ENCODE measurements at places on chromosomes 2 and 18.

- DNase-seq = peak; percentile 58
Observed at GRCh38 chr2:39469807-39470206, 32.7 kb upstream of the MAP4K3 start.

- DNase-seq = no peak
Observed at GRCh38 chr2:41774011-41774605, 273.7 kb upstream of the PKDCC start.

GRCh38 chr2:232634206-232635150, 1.1 kb downstream of the EFHD1 start:
- DNase-seq = no peak

GRCh38 chr2:10433947-10434885, 13.9 kb downstream of the ODC1 start:
- no peak for DNase-seq

DNA sequence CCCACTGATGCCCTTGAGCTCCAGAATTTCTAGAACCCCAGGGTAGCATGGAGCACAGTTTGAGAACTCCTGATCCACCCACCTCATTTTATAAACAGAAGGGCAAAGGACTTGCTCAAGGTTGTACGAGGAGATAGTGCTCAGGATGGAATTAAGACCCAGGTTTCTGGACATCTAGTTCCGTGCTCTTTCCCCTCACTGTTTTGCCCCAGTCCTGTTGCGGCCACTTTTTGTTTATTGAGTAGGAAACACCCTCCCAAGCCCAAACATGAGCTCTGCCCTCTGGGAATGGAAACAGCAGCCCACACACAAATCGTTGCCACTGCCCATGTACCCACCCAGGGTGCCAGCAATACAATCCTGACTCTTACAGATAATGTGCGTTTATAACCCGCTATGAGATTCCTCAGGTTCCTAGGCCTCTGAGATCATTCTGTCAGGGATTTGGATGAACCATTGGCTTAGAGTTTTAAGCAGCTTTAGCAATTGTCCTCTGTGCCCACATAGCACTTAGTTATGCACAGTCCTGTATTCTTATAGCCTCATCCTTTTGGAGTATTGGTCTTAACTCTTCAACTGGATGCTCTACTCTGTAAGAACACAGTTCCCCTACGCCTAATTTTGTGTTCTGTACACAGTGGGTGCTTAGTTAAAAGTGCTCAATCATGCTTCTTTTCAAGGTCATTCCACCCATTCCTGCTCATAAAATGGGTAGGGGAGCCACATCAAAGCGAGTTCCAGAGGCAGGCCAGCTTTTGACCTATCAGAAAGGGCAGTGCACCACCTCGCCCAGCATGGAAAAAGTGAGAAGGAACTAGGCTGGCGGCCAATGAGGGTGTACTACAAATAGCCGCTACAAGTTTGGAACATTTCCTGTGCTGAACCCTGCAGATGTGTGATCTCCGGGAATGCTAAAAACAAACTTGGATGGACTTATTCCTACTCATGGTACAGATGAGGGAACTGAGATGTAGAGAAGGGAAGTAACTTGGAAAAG, 60.3 kb upstream of the IGFBP2 start:
- DNase-seq = peak; percentile 56

- DNase-seq = no peak
Observed at GRCh38 chr2:168231609-168232241, 15.7 kb downstream of the STK39 start.

- DNase-seq = no peak
Observed at GRCh38 chr18:10890022-10890421, 259.3 kb downstream of the PIEZO2 start.

- DNase-seq = no peak
Observed at GRCh38 chr2:26395394-26395793, 6.3 kb upstream of the DRC1 start.

DNA sequence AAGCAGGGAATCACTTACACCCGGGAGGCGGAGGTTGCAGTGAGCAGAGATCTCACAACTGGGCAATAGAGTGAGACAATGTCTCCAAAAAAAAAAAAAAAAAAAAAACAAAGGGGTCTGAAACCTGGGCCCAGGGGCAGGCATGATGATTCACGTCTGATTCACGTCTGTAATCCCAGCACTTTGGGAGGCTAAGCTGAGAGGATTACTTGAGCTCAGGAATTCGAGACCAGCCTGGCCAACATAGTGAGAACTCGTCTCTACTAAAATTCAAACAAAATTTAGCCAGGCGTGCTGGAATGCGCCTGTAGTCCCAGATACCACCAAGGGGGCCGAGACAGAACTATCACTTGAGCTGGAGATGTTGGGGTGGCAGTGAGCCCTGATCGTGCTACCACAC, 30.3 kb downstream of the TEX44 start:
- DNase-seq = no peak

DNA sequence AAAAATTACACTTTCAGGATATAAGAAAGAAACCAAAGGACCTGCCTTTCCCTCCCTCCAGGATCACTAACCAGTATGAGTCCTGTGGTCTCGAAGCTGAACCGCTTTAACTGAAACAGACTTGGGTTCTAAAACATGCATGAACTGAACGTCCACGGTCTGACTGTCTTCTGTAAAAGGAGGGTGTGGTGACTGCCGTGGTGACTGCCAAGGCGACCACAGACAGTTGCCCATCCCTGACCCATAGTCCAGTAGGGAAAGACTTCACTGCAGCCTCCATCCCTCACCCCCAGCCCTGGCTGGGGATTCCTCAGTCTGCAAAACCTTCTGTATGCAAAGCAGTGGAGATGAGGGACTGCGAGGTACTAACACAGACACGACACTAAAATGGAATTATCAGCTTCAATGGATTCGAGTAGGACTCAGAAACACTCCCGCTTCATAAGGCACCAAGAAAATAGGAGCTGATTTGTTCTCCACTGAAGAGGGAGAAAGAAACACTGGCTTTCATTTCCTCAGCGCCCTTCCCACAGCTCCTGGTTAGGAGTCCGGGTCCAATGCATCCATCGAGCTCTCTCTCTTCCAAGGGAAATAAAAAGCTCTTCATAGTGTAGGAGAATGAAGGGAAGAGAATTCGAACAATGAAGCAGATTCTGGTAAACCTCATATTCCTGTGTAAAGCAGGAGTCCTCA, 197.2 kb downstream of the HDAC4 start:
- DNase-seq = no peak

DNA sequence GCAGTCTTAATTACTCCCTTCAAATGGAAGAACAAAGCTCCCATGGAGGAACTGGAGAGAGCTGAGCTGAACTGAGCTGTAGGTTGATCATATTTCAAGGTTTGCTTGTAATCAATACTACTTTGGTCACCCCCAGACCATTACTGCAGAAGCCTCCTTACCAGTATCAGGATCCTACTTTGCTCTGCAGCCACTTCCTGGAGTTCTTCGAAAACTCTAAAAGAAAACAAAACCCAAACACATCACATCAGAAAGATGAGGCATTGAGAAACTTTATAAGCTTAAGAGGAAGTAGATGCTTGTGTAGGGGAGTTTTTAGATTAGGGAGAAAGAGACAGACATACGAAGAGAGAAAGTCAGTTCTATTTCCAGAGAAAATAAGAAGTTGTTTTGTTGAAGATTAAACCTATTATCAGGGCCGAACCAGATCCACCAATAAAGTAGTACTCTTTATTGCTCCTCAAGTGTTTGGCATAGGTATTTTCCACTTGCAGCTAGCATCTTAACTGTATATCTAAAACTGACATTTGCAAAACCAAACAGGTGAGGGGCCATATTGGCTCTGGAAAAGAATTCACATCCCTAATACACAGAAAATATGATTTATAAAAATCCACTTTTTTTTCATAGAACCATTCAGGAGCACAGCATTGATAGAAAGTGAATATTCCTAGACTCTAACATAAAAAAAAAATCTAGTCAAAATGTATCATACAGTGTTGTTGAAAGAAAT, 166.9 kb upstream of the KLF7 start:
- peak; percentile 27 for DNase-seq

DNA sequence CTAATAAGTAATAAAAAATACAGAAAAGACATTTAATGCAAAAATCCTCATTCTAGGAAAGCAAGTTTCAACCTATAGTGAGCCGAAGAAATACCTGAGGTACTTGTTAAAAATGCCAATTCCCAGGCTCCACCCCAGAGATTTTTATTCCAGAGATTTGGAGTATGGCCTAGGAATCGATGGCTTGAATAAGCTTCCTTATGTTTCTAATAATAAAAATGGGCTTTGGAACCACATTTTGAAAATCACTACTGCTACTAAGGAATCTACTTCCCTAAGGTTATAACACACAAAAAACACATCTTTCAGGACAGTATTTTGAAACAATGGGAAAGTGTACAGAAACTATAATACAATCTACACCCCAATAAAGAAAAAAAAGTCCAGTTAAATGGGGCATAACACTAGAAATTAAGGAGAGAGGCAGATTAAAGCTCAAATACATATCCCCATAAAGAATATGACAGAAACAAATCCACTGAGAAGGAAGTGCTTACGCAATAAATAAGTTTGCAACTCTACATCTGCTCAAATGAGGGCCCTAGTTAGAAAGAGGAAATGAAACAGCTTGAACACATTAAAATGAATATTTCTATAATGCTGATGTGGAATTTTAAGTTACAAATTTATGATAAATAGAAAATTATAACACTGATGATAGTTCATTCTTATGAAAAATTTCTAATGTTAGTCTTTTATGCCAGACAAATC, 103.7 kb downstream of the EPB41L3 start:
- DNase-seq = no peak

DNA sequence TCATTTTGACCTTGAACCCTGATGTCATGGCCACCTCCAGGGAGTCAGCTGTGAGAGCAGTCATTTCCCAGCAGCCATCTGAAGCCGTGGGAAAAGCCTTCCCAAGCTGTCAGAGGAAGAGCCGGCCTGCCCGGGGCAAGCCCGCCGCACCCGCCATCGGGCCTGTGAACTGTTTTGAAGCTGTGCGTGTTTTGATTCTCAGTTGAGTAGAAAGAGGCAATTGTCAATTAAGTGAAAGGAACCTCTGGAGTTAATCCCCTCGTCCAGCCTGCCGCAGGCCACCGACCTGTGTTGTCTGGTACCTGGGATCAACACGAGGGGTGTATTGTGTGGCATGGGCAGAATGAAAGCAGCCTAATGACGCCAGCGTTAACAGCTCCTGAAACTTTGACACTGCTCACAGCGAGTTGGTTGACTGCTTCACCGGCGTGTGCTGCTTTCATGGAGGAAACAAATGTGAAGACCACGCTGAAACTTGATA, 318.4 kb downstream of the AGAP1 start:
- DNase-seq = no peak

- no peak for DNase-seq
Observed at GRCh38 chr2:207046724-207047123, 107.4 kb downstream of the CPO start.

DNA sequence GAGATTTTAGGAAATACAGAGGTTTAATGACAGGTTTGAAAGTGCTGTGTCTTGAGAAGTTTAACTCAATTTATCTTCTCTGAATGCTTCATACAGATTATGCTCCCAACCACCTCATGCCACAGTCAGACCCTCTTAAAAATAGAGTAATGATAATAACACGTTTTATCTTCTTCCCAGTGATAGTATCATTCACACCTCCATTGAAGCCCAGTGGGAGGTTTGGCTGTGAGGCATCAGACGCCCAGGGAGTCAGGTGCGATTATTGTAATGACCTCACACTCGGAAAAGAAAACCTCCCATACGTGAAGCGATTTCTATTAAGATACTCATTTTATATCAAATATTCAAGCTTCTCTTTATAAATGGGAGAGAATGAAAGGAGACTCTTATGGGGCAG, 366.3 kb downstream of the SETBP1 start:
- no peak for DNase-seq

GRCh38 chr18:62644773-62645172, 70.6 kb upstream of the PHLPP1 start:
- DNase-seq = no peak

DNA sequence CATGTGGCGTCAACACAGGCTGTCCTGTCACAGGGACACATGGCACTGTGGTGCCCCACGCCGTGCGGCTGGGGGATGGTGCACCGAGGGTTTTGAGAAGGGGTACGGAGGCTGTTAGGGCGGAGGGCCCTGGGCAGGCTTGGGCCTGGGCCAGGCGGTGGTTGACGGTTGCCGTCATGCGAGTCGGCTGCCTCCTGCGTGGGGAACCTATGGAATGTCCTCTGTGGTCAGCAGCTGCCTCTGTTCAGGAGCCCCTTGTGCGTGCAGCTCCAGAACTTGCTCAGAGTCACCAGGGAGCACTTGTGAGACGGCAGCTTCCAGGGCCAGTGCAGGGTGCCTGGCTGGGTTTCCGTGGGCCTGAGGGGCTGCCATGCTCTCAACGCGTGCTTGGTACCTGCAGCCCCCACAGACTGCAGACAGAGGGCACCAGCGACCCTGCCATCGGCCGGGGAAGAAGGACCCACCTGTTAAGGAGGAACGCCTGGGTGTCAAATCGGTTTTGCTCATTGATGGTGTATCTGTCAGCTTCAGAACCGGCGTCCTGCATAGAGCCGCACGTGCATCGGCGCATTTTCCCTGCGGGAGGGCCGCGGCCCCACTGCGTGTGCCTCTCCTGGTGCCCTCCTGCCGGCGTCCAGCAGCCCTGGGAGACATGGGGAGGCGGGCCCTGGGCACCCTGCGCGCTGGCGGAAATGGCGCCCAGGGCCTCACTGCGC, 10.0 kb upstream of the D2HGDH start:
- no peak for DNase-seq

DNA sequence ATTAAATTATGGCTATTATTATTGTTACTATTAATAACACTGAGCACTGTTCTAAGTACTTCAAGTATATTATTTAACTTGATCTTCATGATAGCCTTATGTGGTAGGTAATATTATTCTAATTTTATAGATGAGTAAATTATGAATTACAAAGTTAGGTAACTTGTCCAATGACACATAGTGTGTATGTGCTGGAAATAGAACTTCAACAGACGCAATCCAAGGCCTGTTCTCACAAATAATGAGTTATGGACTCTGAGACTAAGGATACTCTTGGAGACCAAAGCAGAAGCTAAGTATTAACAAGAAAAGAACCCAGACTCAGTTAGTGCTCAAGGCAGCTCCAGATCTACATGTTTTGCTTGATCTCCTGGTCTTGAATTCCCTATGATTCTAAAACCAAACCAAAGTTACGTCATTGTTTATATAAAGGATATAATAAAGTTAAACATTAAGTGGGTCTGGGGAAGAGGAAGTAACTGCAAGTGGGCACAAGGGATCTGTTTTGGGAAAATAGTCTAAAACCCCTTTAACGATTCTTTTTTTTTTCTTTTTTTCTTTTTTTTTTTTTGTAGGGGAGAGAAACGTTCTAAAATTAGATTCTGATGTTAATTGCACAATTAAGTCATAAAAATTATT, 211.3 kb downstream of the ERBB4 start:
- DNase-seq = no peak
